Cardiac muscle cell (in vitro differentiated cells and primary cell): ENCODE measurements at places on chromosomes 6 and 20. TPM values are rescaled to one million over a fixed set of nuclear protein-coding genes. Genes with fewer than 3 reads are reported as not detected.

NRSN2 gene
- total RNA-seq: 111 and 190 TPM in 2 replicates

TRIM10 gene
- total RNA-seq: not detected in 2 replicates

NKX2-4 gene
- not detected in 2 replicates for total RNA-seq

DOK5 gene
- total RNA-seq: 1.0 and 1.4 TPM in 2 replicates

RBBP8NL gene
- not detected in 2 replicates for total RNA-seq

LAMA4 gene
- 155 and 304 TPM in 2 replicates for total RNA-seq

GRCh38 chr6:146620655-146621054, 21.9 kb downstream of the ADGB start:
- no peak overlapping the region for H3K27ac ChIP-seq
- no peaks in the 10 kb centered on the region for H3K27me3 ChIP-seq
- H3K36me3 ChIP-seq: no peaks in the 10 kb centered on the region
- DNase-seq: no peak

DNA sequence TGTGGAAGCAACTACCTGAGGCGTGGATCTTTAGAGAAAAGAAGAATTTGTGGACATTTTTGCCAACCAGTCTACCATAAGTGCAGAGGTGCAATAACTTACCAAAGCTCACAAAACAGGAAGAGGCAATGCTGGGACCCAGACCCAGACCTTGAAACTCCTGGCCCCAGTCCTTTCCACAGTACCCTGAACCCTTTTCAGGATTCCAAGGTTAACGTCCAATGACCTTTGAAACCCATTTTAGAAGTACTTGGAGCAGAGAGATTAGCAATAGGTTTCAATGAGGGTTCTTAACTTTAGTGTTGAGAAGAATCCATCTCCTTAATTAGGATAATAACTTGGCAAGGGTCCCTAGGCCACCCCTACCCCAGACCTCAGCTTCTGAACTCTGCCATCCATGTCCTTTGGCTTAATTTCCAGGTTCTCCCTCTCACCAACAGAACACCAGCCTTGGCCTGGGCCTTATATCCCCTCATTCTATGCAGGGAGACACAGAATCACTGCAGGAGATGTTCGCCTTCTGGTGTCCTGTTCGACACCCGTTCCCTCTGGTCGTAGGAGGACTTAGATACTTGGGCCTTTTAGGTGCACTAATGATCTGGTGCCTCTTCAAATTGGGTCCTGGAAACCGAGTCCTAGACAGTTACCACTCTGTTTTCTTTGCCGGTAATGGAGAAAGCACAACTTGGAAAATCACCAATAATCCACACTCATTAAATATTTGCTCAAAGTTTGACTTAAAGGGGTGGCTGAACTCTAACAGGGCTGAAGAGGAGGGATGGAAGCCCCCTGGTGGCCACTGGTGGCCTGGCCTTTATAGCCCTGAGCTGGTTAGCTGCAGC, 40.6 kb downstream of the ISM1 start:
- H3K4me1 ChIP-seq: peaks cover 20% of the 10 kb centered on the region
- no peaks in the 10 kb centered on the region for H3K27me3 ChIP-seq
- DNase-seq: peak; percentile 66
- H3K4me3 ChIP-seq: no peak overlapping the region
- H3K36me3 ChIP-seq: no peaks in the 10 kb centered on the region
- H3K27ac ChIP-seq: no peak overlapping the region

DNA sequence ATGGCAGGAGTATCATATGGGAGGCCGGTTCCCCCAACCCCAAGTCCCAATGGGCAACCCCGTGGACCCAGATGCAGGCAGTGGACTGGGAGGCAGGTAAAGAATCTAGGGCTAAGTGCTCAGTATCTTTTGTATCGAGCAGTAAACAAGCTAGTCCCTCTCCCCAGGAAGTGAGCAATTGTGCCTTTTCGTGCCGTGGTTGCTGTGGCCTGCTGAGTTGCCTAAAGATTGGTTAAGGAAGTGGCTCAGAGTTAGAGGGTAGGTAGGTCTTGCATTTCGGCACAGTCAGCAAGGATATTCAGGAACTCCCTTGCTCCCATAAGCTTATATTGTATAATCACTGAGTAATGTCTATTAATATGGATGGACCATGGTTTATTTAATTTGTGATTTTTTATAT, 1.3 kb upstream of the DNAH8 start:
- no peak overlapping the region for H3K4me3 ChIP-seq
- no peak overlapping the region for H3K27ac ChIP-seq
- no peaks in the 10 kb centered on the region for H3K36me3 ChIP-seq
- DNase-seq: no peak
- H3K27me3 ChIP-seq: peaks cover 56% of the 10 kb centered on the region

DNA sequence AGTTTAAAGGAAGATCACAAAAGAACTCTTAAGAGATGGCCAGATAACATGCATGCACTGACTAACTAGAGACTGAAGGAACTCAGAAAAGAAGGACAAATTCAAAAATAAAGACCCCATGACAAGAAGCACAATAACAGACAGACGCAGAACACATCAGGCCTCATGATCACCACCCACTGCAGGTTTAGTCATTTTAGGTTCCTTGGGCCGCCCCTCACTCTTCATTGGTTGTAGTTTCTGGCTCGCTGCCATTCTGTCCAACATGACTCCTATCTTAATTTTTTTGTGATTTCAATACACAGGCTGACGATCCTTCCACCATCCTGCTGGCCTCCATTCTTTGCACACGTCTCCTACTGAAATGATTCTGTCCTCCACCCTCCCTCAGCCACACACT, 21.6 kb downstream of the STX7 start:
- H3K27me3 ChIP-seq: no peaks in the 10 kb centered on the region
- DNase-seq: peak; percentile 70
- H3K4me1 ChIP-seq: no peaks in the 10 kb centered on the region
- no peak overlapping the region for H3K27ac ChIP-seq
- H3K36me3 ChIP-seq: peaks cover 1% of the 10 kb centered on the region

DNA sequence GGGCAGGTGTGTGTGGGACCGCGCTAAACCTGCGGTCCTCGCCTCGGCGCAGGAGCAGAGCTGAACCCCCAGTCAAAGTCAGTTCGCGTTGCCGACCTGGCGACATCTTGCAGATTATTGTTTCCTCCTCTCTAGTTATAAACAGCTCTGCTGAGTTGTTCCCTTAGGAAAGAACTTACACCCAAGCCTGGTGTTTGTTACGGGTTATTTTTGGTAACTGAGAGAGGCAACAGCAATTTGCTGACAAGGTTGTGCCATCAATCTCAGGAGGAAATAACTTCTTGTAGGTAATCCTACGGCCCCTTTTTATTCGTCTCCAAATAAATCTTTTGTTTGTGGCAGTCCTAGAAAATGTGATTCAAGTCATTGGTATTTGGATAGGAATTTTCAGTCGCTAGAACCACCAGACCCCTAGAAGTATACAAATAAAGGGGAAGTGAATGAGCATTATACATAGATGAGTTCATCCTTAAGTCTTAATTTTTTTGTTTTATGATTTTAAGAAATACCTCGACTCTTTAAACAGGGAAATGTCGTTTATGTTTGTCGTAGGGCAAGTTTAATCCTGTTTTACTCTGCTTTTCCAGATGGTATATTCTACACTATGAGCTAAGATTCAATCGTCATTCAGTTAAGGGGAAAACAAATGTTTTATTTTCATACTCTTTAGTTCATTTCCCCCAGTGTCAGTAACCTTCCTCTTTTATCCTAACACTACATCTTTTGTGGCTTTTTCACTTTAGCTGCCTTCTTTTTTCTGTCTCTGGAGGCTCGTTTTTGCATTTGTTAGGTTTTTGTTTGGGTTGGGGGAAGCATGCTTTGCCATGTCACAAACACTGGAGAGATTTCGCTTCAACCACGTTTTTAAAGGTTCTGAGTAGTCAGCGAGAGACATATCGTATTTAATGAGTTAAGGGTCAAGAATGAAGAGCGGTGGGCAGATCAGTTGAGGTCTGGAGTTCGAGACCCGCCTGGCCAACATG, 1.2 kb downstream of the PM20D2 start:
- H3K27ac ChIP-seq: no peak overlapping the region
- H3K4me3 ChIP-seq: peak overlapping the region; percentile 40
- H3K27me3 ChIP-seq: peaks cover 29% of the 10 kb centered on the region
- peak; percentile 46 for DNase-seq
- peaks cover 9% of the 10 kb centered on the region for H3K4me1 ChIP-seq
- no peaks in the 10 kb centered on the region for H3K36me3 ChIP-seq

DNA sequence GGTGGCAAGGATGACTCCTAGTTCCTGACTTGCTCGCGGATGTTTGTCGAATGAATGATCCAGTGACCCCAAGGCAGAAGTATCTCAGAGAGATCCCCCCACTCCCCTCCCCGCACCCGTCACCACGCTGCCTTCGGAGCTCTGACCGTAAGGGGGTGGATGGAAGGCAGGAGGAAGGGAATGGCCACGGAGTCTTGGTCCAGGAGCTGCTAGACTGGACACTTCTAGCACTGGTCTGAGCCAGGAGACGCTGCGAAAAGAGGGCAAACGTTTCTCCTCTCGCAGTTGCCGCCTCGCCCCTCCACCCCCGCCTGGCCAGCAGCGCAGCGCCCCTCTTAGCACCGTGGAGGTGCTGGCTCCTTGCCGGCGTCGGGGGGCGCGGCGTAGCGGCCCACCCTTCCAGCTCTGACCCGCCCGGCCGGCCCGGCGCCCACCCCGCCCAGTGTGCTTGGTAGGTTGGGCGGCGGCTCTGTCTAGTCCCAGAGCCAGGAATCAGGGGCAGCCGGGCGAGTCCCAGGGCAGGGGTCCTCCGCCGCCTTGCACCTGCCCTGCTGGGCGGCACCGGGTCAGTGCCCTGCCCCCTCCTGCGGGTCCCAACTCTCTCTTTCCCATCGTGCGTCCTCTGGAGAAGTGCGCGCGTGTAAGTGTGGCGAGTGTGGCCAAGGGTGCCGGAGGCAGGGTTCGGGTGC, 2.4 kb upstream of the DBNDD2 start:
- H3K36me3 ChIP-seq: peaks cover 19% of the 10 kb centered on the region
- H3K4me3 ChIP-seq: peak overlapping the region; percentile 64
- DNase-seq: peak; percentile 37
- peaks cover 9% of the 10 kb centered on the region for H3K4me1 ChIP-seq
- H3K27ac ChIP-seq: no peak overlapping the region
- H3K27me3 ChIP-seq: peaks cover 20% of the 10 kb centered on the region

DNA sequence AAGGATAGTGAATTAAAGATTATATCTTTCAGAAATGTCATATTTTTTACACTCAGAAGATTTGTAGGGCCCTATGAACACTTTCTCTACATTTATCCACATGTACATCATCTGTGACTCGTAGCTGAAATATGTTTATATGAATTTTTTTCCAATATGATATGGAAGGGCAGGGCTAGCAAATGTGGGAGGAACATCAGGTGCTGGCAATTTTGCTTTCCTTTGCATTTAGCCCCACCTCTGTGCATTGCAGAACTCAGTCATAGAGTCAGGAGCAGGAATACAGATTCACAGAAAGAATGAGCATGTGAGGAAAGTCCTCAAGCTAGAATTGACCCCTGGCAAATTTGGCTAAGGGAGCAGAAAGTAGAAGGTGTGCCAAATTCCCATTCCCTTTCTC, 129.9 kb downstream of the CRYBG1 start:
- no peaks in the 10 kb centered on the region for H3K4me1 ChIP-seq
- no peak for DNase-seq
- no peak overlapping the region for H3K4me3 ChIP-seq
- no peaks in the 10 kb centered on the region for H3K36me3 ChIP-seq
- no peak overlapping the region for H3K27ac ChIP-seq
- no peaks in the 10 kb centered on the region for H3K27me3 ChIP-seq

DNA sequence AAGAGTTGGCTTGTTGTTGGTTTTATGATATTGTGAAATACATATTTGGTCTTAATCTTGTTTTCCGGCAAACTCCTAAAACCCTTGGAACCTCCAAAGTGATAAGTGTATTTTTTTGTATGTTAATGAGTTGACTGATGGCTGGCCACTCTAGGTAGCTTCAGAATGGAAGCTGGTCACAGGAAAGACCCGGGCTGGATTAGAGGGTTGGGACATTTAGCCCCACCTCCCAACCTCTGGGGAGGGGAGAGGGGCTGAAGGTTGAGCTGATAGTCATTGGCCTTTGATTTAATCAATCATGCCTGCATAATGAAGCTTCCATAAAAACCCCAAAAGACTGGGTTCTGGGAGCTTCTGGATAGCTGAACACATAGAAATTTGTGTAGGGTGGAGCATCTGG, 42.7 kb downstream of the SASH1 start:
- no peaks in the 10 kb centered on the region for H3K36me3 ChIP-seq
- no peaks in the 10 kb centered on the region for H3K27me3 ChIP-seq
- no peaks in the 10 kb centered on the region for H3K4me1 ChIP-seq
- no peak overlapping the region for H3K4me3 ChIP-seq

- H3K36me3 ChIP-seq: no peaks in the 10 kb centered on the region
- no peak overlapping the region for H3K4me3 ChIP-seq
- H3K4me1 ChIP-seq: no peaks in the 10 kb centered on the region
- no peak overlapping the region for H3K27ac ChIP-seq
Observed at GRCh38 chr6:69279805-69280204, 517.0 kb downstream of the LMBRD1 start.

GRCh38 chr20:17228624-17229061, 1.8 kb downstream of the PCSK2 start:
- H3K4me3 ChIP-seq: no peak overlapping the region
- H3K4me1 ChIP-seq: peaks cover 8% of the 10 kb centered on the region
- peaks cover 60% of the 10 kb centered on the region for H3K27me3 ChIP-seq
- no peaks in the 10 kb centered on the region for H3K36me3 ChIP-seq

DNA sequence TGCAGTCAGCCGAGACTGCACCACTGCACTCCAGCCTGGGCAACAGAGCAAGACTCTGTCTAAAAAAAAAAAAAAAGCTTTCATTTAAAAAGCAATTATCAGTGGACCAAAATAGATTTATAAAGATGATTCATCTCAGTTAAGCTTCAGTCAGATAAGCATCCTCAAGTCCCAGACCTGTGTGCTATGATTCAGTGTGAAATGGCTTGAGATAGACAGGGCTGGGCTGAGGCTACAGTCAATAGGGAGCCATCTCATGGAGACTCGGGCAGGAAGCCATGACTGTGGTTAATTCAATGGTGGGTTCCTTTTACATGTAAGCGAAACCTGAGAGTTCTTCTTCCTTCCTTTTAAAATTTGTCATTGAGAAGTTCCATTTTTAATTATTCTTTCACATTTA, 276.0 kb downstream of the TFAP2A start:
- no peak for DNase-seq
- H3K36me3 ChIP-seq: no peaks in the 10 kb centered on the region
- no peak overlapping the region for H3K4me3 ChIP-seq
- peaks cover 3% of the 10 kb centered on the region for H3K4me1 ChIP-seq

GRCh38 chr6:101011186-101011585, 130.1 kb upstream of the ASCC3 start:
- no peaks in the 10 kb centered on the region for H3K27me3 ChIP-seq
- no peak overlapping the region for H3K4me3 ChIP-seq
- H3K27ac ChIP-seq: no peak overlapping the region
- DNase-seq: no peak
- H3K36me3 ChIP-seq: no peaks in the 10 kb centered on the region

- no peak overlapping the region for H3K4me3 ChIP-seq
- no peaks in the 10 kb centered on the region for H3K4me1 ChIP-seq
- no peaks in the 10 kb centered on the region for H3K27me3 ChIP-seq
Observed at GRCh38 chr6:143405373-143406154, 44.9 kb downstream of the ADAT2 start.
